Natural killer cell treated with Interleukin-12 subunit alpha and Interleukin-12 subunit beta and Interleukin-15 and Interleukin-18, amount 100 ng/mL, for 72 hours (primary cell): ENCODE measurements at places on chromosomes 2 and 18. TPM values are rescaled to one million over a fixed set of nuclear protein-coding genes. Genes with fewer than 3 reads are reported as not detected.

Gene TGIF1
- 24.5 TPM for total RNA-seq

Gene RMDN2
- total RNA-seq = 3.2 TPM

Gene ANKRD62
- total RNA-seq = not detected

Gene SH3RF3
- 0.05 TPM for total RNA-seq

GRCh38 chr2:121617042-121617599 lies 32.1 kb downstream of the CLASP1 start:
- no peaks in the 10 kb centered on the region for H3K27me3 ChIP-seq
- DNase-seq = no peak
- H3K36me3 ChIP-seq = peaks cover 5% of the 10 kb centered on the region
- H3K4me1 ChIP-seq = peaks cover 8% of the 10 kb centered on the region
- H3K27ac ChIP-seq = no peak overlapping the region

DNA sequence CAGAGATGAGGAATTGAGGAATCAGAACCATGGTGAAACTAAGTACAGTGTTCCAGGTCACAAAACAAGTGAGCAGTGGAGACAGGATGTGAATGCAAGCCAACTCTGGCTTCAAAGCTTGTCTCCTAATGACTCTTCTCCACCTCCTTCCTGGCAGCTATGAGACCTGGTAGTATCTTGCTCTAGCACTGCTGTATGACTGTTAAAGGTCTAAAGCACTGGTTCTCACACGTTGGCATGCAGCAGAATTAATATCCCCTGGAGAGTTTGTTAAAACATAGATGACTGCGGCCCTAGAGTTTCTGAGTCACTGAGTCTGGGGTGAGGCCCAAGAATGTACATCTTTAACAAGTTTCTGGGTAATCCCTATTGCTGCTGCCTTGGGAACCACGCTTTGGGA lies 63.3 kb downstream of the SUCLG1 start:
- no peak overlapping the region for H3K27ac ChIP-seq
- H3K36me3 ChIP-seq = no peaks in the 10 kb centered on the region
- H3K27me3 ChIP-seq = peaks cover 8% of the 10 kb centered on the region
- no peak overlapping the region for H3K4me3 ChIP-seq
- DNase-seq = no peak
- H3K4me1 ChIP-seq = no peaks in the 10 kb centered on the region

DNA sequence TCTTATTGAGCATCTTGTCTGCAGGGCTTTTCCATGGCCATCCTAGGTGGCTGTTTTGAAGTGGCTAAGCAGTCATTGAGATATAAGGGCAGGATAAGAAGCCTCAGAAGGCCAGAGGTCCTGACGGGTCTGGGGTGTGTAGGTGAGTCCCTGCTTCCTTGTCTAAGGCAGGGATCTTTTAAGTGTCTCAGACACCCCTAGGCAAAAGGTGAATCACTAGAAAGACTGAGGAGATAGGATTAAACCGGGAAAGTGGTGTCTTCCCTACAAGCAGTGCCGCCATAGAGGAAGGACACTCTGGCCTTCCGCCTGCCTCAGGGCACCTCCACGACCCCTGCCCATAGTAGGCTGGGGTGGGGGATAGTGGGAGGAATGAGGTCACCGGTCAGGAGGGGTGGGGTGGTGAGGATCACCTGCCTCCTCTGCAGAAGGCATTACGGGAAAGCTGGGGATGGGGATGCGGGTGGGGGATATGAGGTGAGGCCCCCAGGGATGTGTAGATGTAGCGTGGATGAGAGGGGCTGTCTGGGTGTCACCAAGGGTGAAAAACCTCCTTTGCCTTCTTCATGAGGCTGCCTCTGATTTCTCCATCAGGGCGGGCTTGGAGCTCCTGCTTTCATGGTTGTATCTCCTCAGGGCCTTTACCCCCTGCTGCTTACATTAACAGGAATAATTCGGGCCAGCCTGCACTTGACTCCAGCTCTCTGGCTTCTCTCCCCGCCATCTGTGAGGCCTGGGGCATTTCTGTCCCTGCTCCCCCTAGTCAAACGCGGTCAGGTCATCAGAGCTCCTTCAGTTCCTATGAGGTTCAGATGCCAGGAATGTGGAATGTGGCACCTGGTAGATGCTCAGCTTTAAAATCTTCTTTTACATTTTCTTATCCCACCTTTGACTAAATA lies 244.0 kb downstream of the DYSF start:
- DNase-seq = peak; percentile 58
- H3K4me1 ChIP-seq = no peaks in the 10 kb centered on the region
- no peak overlapping the region for H3K27ac ChIP-seq
- H3K36me3 ChIP-seq = no peaks in the 10 kb centered on the region

Gene SGPP2
- 0.12 TPM for total RNA-seq

Gene EPC2
- total RNA-seq = 33.1 TPM

GRCh38 chr2:169767243-169767888 lies 31.3 kb upstream of the SSB start:
- H3K27ac ChIP-seq = no peak overlapping the region
- DNase-seq = no peak
- H3K4me1 ChIP-seq = peaks cover 14% of the 10 kb centered on the region
- no peaks in the 10 kb centered on the region for H3K27me3 ChIP-seq
- H3K4me3 ChIP-seq = peak overlapping the region; percentile 8
- no peaks in the 10 kb centered on the region for H3K36me3 ChIP-seq

- H3K4me1 ChIP-seq = peaks cover 20% of the 10 kb centered on the region
- H3K4me3 ChIP-seq = peak overlapping the region; percentile 79
- no peak overlapping the region for H3K27ac ChIP-seq
These were observed 8.4 kb upstream of the SP9 start for GRCh38 chr2:174326161-174327020.
